Activated T-helper 17 cell treated with anti-CD3 and anti-CD28 coated beads, Interleukin-2, amount 50 U/mL, for 72 hours (primary cell): ENCODE measurements at places on chromosomes 5 and 9.

DNA sequence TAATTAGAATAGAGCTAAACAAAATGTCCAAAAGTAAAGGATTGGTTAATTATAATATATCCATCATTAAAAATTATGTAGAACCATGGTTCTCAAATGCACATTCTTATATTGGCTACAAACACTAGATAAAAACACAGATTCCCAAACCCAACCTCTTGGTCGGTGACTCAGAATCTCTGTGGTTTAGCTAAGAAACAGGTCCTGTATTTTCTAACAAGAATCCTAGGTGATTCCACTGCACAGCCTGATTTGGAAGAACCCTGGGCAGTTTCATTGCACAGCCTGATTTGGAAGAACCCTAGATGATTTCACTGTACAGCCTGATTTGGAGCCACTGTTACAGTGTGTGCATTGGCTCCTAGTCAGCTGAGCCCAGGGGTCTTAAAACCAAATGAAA, 67.9 kb downstream of the KIAA1958 start:
- ATAC-seq: no peak

- no peak for ATAC-seq
These were observed 5.8 kb upstream of the ZBTB43 start for GRCh38 chr9:126799034-126799433.

GRCh38 chr5:134957920-134958608, 9.6 kb upstream of the CATSPER3 start:
- ATAC-seq: no peak

DNA sequence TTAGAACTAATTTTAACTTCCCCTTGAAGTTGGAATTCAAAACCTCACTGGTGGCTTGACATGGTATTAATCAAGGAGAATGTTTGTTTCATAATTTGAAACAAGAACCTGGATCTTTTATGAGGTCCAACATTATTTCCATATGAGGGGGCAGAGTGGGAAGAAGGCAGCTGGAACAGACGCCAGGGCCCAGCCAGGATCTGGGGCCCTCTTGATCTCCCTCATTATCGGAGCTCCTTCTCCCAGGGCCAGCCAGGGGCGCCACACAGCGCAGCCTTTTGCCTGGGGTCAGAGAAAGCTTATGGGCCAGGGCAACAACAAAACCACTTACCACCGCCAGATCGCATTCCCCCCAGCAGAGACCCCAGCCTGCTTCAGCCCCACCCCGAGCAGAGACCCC, 27.1 kb upstream of the NKD2 start:
- no peak for ATAC-seq

DNA sequence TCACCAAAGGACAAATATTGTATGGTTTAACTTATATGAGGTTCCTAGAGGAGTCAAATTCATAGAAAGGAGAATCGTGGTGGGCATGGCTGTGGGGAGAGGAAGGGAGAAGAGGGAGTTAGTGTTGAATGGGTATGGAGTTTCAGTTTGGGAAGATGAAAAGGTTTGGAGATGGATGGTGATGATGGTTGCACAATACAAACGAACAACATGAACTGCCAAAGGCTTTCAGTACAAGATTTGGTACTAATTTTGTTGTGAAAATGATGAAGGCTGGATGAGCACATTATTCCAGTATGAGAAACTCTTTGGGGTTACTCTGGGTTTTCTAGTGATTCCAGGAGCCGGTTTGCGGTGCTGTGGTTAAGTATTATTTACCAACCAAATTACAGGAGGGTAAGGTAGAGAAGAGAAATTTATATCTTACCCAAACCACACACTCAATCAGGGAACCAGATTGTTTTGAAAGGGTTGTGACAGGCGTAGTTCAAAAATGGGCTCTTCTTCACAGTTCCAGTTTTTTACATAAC, 112.0 kb upstream of the TBC1D2 start:
- ATAC-seq: no peak

- no peak for ATAC-seq
These were observed 95.3 kb upstream of the SLC12A2 start for GRCh38 chr5:127988146-127988760.

- no peak for ATAC-seq
These were observed 3.4 kb upstream of the CAMSAP1 start for GRCh38 chr9:135910757-135911156.

GRCh38 chr5:117889596-117889995, 1098.8 kb downstream of the DTWD2 start:
- ATAC-seq: no peak

- no peak for ATAC-seq
These were observed 74.5 kb downstream of the COL5A1 start for GRCh38 chr9:134716067-134716466.

GRCh38 chr5:180670586-180671359, 21.4 kb upstream of the FLT4 start:
- peak; percentile 47 for ATAC-seq

- ATAC-seq: no peak
These were observed 14.3 kb downstream of the ATPSCKMT start for GRCh38 chr5:10235350-10235749.

DNA sequence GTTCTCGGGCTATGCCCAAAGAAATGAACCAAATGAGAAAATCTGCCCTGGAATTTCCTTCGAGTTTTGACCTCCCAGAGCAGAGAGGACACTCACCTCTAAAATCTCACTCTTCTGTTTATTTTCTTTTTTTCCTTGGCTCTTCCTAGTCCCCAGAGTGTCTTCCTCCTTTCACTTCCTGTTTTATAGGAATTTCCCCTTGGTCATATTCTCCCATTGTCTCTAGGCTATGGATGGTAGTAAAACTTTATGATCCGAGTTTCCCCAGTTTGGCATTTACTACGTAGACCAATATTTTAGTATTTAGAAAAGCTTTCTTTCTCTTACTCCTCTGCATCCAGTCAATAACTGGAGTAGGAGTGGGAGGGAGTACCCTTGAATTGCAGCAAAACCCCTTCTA, 354.5 kb upstream of the ZNF608 start:
- ATAC-seq: no peak

- ATAC-seq: no peak
These were observed 39.8 kb upstream of the RASGRF2 start for GRCh38 chr5:80920333-80920732.

DNA sequence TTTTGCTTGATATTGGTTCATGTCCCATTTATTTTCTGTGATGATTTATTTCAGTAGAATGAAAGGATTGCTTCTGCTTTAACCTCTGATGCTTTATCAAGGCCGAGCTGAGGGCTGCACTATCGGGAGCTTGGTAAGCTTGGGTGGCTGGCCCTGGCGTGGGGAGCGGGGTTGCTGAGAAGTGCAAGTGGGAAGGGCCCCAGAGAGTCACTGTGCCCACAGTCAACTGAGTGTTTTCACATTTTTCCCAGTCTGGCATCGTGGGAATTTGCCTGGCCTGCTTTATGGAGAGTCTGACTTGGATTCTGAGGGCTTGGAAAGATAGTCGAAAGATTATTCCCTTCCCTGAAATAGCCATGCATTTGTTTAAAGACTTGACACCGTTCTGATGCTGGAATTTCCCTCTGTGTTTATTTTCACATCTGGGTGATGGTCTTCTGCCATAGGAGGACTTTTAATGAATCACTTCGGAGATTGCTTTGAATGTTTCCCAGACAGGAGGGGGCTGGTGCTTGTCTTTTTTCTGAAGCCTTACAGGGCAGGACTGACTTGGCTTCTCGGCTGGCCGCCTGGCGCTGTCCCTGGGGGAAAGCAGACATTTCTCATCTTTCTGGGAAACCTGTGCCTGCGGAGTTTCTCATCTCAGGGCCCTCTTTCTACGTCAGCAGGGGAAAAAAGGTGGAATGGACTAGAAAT, 139.0 kb downstream of the BOD1 start:
- ATAC-seq: no peak

GRCh38 chr5:90223756-90224155, 185.8 kb downstream of the CETN3 start:
- ATAC-seq: no peak

GRCh38 chr5:139481580-139482049, 943 bp downstream of the STING1 start:
- ATAC-seq: peak; percentile 33

DNA sequence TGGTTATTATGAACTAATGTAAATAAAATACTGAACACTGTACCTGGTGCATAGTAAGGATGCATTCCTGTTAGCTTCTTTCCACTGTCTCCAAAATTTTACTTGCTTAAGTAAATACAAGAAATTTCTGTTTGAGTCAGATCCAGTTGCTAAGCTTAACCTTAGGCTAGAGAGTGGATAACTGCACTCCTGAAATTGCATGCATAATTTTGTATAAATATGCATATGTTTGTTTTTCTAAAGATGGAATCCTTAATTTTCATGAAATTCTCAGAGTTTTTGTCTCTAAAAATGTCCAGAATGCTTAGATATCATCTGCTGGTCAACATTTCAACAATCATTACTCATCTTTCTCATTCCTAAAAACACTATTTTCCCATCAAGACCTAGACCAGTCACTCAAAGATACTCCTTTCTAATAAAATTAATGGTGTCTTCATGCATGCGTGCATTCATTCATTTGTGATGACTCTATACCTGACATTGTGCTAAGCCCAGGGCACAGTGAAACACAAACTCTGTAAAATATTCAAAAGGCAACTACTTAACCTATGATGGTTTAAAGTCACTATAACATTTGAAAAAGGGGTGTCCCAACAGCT, 284.8 kb downstream of the SEC61B start:
- ATAC-seq: no peak

DNA sequence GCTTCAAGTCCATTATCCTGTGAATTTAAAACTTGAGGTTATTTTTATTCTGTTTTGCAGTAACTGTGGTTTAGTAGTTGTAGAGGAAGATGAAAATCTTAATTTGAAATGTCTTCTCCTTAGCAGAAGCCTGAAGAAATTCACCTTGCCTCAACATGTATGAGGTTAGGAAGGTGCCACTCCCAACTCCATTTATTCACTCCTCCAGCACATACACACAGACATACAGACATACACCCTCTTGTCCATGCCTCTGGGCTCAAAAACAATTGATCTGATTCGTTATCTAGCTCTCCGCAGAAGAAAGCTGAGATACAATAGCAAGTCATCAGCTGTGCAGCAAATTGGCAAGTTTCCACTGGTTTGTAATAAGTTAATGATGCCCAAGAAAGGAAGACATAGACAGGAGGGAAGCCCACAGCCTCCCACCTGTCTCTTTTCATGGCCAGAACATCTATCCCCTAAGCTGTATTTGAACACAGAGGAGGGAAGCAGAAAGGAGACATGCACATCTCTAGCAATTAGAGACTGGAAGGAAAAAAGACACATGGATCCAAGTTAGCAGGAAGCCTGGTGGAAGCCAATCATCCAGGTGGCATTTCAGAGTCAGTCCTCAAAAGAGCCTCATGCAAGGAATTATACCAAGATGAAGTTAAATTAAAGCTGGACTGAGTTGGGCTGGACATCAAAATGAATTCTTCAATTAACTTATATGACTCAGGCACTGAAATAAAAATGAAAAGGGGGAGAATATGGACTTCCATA, 257.9 kb downstream of the ASTN2 start:
- no peak for ATAC-seq

DNA sequence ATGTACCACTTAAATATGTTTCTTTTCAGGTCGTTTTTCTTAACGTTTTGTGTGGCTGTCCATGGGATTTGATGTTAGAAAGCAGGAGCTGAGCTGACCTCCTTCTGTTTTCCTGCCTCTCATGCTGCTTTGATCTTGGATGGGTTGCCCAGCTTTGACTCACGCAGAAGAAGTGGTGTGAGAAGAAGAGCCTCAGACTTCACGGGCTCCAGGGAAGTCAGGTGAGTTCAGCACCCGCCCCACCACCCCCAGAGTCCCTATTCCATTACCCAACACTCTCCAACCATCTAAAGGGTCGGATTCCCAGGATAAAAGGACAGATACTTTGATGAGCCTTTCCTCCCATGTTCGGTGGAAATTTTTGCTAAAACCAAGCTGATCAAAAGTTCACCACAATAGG, 373.4 kb downstream of the IRX2 start:
- ATAC-seq: no peak

DNA sequence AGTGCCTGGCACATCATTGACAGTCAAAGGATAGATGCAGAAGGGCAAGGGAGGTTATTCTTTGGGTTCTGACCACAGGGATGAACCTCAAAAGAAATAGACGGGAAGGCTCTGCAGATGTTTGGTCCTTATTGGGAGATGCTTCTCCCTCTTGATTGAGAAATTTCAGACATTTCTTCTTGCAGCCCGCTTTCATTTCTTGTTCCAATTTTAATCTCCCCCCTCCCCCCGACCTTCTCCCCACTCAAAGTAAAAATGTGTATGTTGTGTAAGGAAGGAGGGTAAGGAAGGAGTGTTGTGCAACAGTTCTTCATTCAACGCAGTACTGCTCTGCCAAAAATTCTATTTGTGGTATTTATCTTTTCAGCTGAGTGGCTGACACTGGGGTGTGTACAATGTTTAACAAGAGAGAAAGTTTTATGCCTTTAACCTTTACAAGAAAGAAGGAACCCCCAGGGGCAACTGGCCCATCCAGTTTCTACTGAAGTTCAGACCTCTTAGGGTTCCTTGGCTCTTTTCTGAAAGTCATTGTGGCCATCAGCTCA, 46.3 kb upstream of the TNFSF15 start:
- ATAC-seq: no peak

GRCh38 chr9:108550106-108550505, 305.7 kb downstream of the ACTL7B start:
- ATAC-seq: no peak

GRCh38 chr9:16133556-16134227, 580.8 kb downstream of the CCDC171 start:
- ATAC-seq: peak; percentile 56

GRCh38 chr5:172059661-172060100, 53.2 kb upstream of the FBXW11 start:
- no peak for ATAC-seq

GRCh38 chr9:71908825-71909224, 2.2 kb downstream of the ABHD17B start:
- ATAC-seq: no peak

DNA sequence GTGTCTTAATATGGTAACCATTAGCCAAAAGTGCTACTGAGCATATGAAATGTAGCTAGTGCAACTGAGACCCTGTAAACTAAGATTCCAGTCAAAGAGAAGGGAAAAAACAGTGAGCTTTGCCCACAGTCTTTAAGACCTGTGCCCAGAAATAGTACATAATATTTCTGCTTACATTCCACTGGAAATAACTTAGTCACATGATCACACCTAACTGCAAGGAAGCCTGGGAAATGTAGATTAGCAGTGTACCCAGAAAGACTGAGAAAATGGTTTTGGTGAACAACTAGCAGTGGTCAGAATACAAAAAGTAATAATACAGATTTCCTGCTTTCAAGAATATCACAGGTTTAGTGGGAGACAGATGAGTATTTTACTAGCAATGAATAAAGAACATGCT, 2.5 kb upstream of the CPLANE1 start:
- no peak for ATAC-seq

GRCh38 chr5:76325876-76326491, 77.1 kb upstream of the IQGAP2 start:
- peak; percentile 88 for ATAC-seq

DNA sequence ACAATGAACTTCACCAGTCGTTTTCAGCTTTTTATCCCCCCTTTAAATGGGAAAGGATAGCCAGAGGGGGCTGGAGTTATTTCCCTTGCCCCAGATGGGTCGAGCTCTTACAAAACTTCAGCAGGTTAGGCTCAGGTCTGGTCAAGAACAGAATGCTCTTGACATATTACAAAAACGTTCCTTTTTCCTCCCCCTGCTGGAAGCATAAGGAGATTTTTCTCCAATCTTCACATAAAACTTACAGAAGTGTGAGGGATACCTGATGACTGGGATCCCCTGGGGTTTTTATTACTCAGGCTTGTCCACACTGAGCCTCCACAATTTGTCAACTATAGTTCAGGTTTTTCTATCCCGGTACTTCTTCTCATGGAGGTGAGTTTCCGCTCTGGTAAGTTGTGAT, 60.8 kb downstream of the CSF2 start:
- peak; percentile 34 for ATAC-seq

- no peak for ATAC-seq
These were observed 11.1 kb upstream of the CTSL start for GRCh38 chr9:87714819-87715218.

- ATAC-seq: no peak
These were observed 316.1 kb downstream of the PRDM9 start for GRCh38 chr5:23823521-23823920.
